ENCODE measurements at places on chromosomes 2 and 18. TPM values are rescaled to one million over a fixed set of nuclear protein-coding genes. Genes with fewer than 3 reads are reported as not detected.

- DNase-seq, result no peak
These were observed 26.1 kb upstream of the REG3G start for GRCh38 chr2:78999406-78999805.

GRCh38 chr2:236871500-236872001 lies 214.1 kb upstream of the COPS8 start:
- DNase-seq, result peak; percentile 21

- no peak for DNase-seq
These were observed 219.3 kb downstream of the AGAP1 start for GRCh38 chr2:235713189-235713588.

DNA sequence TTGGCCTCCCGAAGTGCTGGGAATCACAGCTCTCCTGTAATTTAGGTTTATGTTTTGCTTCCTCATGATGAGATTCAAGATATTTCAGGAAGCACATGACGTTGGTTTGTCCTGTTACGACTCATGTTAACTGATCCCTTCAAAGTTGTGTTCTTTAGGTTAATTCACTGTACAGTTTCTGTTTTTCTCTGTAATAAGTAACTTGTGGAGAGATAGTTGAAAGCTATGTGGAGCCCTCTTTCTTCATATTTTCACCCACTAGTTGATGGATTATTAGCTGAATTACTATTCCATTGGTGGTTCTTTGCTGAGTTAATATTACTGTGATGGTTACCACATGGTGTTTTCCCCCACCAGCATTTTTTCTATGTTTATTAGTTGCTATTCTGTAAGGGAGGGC lies 18.3 kb upstream of the CHCHD5 start:
- DNase-seq, result no peak

- DNase-seq, result no peak
These were observed 476.0 kb downstream of the EIPR1 start for GRCh38 chr2:2901384-2902345.

GRCh38 chr2:129757366-129757914 lies 222.0 kb upstream of the RAB6C start:
- DNase-seq, result no peak

- no peak for DNase-seq
These were observed 194.3 kb downstream of the MTX2 start for GRCh38 chr2:176463546-176463945.

DNA sequence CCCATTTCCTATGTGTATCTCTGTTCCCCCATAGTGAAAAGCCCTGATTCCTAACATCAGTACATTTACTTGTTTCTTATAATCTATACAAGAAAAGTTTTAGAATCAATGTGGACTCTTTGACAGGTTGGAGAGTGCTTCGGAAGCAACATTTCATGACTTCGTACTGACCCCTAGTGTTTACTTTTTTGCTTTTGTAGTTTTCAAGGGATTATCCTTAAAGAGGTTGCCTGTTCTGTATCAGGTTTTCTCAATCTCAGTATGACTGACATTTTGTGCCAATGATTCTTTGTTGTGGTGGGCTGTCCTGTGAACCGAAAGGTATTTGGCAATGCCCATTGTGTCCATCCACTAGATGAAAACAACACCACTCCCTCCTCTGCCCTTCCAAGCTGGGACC lies 43.3 kb upstream of the SERPINB2 start:
- no peak for DNase-seq

GRCh38 chr2:38797250-38797676 lies 19.3 kb downstream of the GEMIN6 start:
- no peak for DNase-seq

GRCh38 chr2:8841932-8842331 lies 4.5 kb upstream of the KIDINS220 start:
- no peak for DNase-seq

- no peak for DNase-seq
These were observed at the start of gene AFF3 for GRCh38 chr2:100142393-100142792. Gene AFF3 (minus strand): TSS chr2:100142590. CDS start chr2:100104454, 38,136 bp downstream.

GRCh38 chr18:23316988-23317387 lies 136.1 kb upstream of the RIOK3 start:
- DNase-seq, result no peak

GRCh38 chr18:77897606-77898005 lies 648.0 kb downstream of the GALR1 start:
- DNase-seq, result no peak

GRCh38 chr2:60677356-60677755 lies 78.7 kb upstream of the PAPOLG start:
- no peak for DNase-seq

DNA sequence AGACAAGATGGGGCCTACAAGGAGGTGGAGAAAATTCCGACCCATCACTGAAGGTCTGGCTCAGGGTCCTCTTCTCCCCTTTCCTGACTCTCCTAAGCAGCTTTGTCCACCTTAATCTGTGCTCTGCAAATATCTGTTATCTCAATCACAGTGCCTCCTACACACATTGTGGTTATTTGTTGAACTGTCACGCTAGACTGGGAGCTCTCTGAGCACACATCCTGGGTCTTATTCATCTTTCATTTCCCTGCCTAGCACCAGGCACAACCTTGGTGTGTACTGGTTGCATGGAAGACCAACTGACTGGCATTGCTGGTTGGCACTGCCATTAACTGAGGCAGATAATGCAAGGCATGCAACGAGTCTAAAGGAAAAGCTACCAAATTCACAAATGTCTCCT lies 122.9 kb upstream of the ST6GAL2 start:
- DNase-seq, result no peak

- DNase-seq, result no peak
These were observed 53.0 kb downstream of the POLR1A start for GRCh38 chr2:86052676-86053075.

DNA sequence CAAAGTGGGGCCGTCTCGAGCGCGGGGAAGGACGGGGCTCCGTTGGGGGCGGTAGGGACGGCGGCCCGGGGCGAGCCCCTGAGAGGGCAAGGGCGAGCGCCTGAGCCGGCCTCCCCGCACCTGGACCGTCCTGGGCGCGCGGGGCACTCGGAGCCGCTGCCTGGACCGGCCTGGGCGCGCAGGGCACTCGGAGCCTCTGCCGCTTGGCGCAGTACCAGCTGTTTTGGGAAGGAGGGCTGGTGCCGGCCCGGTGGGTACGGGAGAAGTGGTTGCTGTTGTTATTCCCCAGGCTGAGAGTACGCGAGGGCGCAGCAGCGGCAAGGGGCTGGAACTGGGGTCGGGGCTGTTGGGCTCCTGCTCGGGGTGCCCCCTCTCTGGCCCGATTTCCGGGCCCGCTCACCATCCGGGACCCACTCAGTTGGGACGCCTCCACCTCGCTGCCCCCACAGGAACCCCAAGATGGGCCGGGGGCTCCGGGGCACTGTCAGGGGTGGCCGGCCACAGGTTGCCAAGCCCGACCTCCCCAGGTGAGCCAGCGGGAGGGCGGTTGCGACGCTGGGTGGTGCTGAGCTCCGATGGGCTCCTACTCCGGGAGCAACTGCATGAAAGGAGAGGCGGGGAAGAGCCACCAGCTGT lies 579 bp downstream of the ARHGEF4 start:
- DNase-seq, result peak; percentile 36

DNA sequence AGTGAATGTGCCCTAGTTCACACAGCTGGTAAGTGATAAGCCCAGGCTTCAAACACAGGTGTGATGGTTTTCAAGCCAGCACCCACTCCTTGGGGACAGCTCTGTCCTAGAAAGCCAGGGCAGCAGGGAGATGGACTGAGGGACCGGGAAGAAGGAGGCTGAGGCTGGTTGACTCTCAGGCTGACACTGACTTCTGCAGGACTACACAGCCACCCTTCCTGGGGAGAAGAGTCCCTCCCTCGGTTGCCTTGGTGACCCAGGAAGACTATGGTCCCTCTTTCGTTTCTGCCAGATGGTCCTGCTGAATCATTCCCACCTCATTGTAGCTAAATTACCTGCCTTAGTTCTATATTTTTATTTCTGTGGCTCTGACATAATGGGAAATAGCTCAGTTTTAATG lies 11.3 kb upstream of the FSHR start:
- no peak for DNase-seq

- no peak for DNase-seq
These were observed 13.2 kb upstream of the CD302 start for GRCh38 chr2:159811232-159811631.

The VWA3B gene
- 0.81 TPM for total RNA-seq

The LYPD6B gene
- total RNA-seq, result not detected

The SLC4A5 gene
- total RNA-seq, result 18.3 TPM

The PAX8 gene
- total RNA-seq, result 2,156 TPM

The PPIL3 gene
- 23.6 TPM for total RNA-seq

The ADD2 gene
- 1.9 TPM for total RNA-seq

The ACTG2 gene
- 24.4 TPM for total RNA-seq

The AMER3 gene
- not detected for total RNA-seq

The CAMKMT gene
- total RNA-seq, result 23.7 TPM
